Psoas muscle (tissue), 8 donors: ENCODE measurements at places on chromosomes 7 and 10. TPM values are rescaled to one million over a fixed set of nuclear protein-coding genes. Genes with fewer than 3 reads are reported as not detected.

ZNF804B gene
- polyA plus RNA-seq, result not detected

IFIT1B gene
- not detected for polyA plus RNA-seq

IQUB gene
- polyA plus RNA-seq, result 0.60 TPM

GRCh38 chr10:23343591-23344240 is 881 bp downstream of the C10orf67 start:
- H3K36me3 ChIP-seq, result no peaks in the 10 kb centered on the region
- no peak overlapping the region for H3K27ac ChIP-seq
- H3K27me3 ChIP-seq, result no peaks in the 10 kb centered on the region
- H3K4me3 ChIP-seq, result peak overlapping the region; percentile 68
- peaks cover 16% of the 10 kb centered on the region for H3K4me1 ChIP-seq

GRCh38 chr7:79608005-79608404 is 154.5 kb upstream of the MAGI2 start:
- peaks cover 3% of the 10 kb centered on the region for H3K27me3 ChIP-seq
- H3K36me3 ChIP-seq, result no peaks in the 10 kb centered on the region
- no peak for DNase-seq
- H3K4me1 ChIP-seq, result no peaks in the 10 kb centered on the region

DNA sequence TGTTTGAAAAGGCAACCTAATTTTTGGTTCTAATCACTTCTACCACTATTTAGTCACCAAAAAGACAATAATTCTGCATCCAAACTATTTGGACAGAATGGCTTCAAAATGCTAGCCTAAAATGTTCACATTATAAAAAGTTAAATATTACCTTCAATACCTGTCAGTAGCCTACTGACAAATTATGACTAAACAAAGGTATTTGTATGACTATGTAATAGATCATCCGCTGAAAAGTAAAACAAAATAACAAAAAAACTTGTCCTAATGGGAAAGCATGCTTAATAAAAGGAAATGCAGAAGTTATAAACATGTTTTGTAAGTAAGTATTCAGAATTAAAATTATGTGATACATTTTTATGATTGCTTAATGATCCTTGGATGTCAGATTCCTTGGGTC is 36.6 kb downstream of the CD36 start:
- H3K4me1 ChIP-seq, result no peaks in the 10 kb centered on the region
- H3K27me3 ChIP-seq, result no peaks in the 10 kb centered on the region
- peaks cover 74% of the 10 kb centered on the region for H3K36me3 ChIP-seq
- H3K4me3 ChIP-seq, result no peak overlapping the region
- no peak for DNase-seq
- no peak overlapping the region for H3K27ac ChIP-seq

DNA sequence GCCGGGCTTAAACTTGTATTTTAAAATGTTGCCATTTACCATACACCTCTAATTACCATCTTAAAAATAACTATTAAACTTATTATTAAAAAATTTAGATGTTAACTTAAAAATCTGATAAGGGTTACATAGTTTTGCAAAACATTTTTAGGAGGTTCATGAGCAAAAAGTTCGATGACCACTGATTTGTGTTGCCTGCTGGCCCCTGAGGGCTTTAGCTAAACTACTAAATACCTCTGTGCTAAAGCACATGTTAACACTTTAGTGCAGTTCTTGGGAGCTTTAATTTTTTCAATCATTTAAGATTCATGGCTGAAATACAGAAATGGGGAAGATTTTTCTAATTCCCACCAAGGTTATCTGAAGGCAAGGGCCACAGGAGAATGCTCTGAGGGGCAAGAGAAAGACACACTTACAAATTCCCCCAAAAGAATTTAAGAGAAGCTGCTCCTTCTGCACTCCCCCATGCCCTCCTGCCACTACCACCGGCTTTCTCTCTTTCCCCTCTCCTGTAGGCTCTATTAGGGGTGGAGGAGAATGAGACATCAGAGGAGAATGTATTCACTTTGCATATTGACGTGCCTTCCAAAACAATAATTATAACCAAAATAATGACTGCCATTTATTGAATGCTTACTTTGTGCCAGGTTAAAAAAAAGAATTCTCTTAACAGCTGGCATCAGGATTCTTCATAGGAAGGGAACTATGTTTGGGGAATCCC is 106.2 kb downstream of the RTKN2 start:
- H3K36me3 ChIP-seq, result no peaks in the 10 kb centered on the region
- no peak for DNase-seq
- H3K27me3 ChIP-seq, result no peaks in the 10 kb centered on the region
- H3K27ac ChIP-seq, result no peak overlapping the region
- H3K4me1 ChIP-seq, result peaks cover 9% of the 10 kb centered on the region

DNA sequence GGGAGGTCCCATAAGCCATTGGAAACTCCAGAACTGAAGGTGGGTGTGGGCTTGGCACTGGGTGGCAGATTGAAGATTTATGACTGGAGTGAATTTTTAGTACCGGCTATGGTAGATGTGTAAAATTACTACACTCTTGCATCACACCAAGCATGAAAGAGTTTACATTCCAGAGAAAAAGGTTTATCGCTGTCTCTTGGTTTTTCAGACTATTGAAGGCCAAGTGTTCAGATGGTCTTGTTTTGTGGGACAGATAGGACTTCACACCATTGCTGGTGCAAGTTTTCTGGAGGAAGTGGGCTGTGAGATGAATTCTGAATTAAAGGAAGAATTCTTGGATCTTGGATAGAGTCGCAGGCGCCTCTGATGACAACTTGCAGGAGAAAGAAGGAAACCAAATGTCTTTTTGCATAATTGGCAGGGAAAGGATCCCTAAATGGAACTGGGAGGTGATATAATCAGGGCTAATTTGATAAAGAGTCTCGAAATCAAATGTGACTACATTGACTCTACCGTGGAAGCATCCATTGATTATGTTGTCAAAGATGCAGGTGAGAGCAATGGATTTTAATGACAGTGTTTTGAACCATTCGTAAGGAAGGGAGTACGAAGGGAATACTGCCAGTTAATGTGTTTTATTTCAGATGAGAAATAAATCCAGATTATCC is 14.2 kb upstream of the NMT2 start:
- no peaks in the 10 kb centered on the region for H3K36me3 ChIP-seq
- DNase-seq, result no peak
- no peak overlapping the region for H3K4me3 ChIP-seq
- no peaks in the 10 kb centered on the region for H3K27me3 ChIP-seq

DNA sequence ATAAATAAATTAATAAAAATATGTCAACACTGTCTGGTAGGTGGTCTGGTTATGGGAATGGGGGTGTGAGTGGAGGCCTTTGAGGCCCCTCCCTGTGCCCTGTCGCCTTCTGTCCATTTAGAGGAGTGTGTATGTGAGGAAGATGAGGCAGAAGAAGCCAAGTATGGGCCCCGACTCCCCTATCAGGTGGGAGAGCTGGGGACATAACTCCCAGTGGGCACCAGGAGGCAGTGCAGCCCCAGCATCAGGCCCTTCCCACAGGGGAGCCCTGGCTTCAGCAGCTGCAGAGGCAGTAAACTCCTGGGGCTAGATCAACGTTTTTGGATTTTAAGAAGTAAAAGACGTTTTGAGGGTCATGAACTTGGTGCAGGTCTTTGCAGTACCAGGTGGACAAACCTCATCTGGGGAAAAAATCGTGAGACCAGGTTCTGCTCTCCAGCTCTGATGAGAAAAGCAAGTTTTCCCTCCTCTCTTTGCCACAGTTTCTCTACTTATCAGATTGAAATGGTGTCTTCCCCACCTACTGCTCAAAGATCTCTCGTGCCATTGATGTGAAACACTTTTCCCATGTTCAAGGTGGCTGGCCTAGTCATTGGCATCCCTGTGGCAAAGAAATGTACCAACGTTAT is 167.8 kb upstream of the EEPD1 start:
- H3K4me3 ChIP-seq, result no peak overlapping the region
- H3K27ac ChIP-seq, result no peak overlapping the region
- H3K4me1 ChIP-seq, result peaks cover 19% of the 10 kb centered on the region
- no peaks in the 10 kb centered on the region for H3K36me3 ChIP-seq
- H3K27me3 ChIP-seq, result no peaks in the 10 kb centered on the region

DNA sequence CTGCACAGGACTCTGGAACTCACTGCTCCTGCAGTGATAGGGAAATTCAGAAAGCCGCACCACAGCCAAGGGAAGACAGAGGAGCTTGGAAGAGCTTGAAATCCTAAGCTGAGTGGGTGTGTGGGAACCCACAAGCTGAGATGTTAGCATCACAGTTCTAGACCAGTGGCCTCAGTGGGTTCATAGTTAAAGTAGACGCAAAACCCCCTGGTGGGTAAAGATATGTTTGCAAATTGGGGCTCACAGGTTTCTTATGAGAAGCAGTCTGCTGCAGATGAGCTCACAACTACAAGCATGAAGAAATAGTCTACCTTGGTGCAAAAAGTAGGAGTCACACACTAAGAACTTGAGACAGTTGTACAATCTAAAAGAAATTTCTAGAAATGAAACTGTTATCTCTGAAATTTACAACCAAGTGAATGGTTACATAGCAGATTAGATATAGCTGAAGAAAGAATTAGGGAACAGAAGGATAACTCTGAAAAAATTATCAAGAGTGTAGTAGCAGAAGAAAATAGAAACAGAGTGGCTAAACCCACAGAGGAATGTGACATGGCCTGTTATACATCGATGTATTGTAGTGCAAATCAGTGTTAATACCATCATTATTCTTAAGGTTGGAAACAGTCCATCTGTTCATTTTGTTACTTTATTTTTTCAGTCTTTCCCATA is 77.2 kb downstream of the DYNC2I1 start:
- H3K27ac ChIP-seq, result no peak overlapping the region
- peaks cover 83% of the 10 kb centered on the region for H3K36me3 ChIP-seq
- DNase-seq, result no peak
- H3K4me3 ChIP-seq, result no peak overlapping the region
- H3K4me1 ChIP-seq, result no peaks in the 10 kb centered on the region
- no peaks in the 10 kb centered on the region for H3K27me3 ChIP-seq

DNA sequence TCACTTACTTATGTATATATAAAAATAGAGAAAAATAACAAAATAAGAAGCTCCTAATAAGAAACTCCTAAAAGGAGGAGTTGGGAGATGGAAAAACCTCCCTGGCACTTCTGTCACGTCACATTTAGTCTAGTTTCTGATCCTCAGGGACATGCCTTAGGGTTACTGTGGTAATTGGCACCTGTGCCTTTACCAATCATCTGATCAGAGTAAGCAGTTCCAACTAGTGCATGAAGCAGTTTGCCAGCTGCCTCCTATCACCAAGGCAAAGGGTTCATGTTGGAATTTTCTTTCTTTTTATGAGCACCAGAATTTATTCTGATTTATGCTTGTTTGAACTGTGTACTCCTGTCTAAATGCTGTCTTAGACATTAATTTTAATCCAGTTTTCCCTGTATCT is 49.9 kb downstream of the ARL4A start:
- peaks cover 6% of the 10 kb centered on the region for H3K4me1 ChIP-seq
- no peaks in the 10 kb centered on the region for H3K27me3 ChIP-seq
- H3K27ac ChIP-seq, result no peak overlapping the region
- H3K4me3 ChIP-seq, result no peak overlapping the region
